Stimulated activated CD4-positive, alpha-beta T cell treated with anti-CD3 and anti-CD28 coated beads, TNF-alpha, amount 100 ng/mL, for 4 hours (primary cell): ENCODE measurements at places on chromosomes 2 and 18.

DNA sequence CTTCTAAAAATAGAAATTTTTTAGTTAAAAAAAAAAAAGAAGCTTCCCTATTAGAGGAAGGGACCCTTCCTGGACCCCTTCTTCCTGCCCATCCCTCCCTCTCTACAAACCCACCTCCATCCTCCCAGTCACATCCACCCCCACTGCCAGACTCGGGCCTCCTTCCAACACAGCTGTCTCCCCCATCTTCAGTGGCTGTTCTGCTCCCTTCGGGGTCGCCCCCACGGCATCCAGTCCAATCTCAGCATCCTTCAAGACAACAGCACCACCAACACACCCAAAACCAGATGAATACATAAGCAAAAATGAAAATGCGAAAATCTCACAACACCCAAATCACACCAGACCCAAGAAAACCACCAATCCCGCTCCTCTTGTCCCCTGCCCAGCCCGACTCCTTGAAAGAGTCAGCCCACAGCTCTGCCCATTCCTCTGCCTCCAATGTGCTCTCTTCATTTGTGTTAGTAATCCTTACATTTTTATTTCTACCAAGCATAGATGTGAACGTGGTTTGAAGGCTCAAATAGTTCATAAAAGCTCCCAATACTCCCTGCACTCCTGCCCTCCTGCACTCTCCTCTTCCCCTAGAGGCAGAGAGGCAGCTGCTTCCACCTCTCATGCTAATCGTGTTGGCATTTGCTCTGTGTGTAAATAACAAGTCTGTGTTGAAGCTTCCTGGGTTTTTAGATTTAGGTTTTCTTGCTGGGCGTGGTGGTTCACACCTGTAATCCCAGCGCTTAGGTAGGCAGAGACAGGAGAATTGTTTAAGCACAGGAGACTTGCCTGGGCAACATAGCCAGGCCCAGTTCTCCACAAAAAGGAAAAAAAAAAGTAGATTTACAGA lies 37.0 kb downstream of the MAL start:
- no peak for DNase-seq

- DNase-seq, result no peak
Measured at GRCh38 chr2:143258126-143258892, 129.1 kb downstream of the ARHGAP15 start.

DNA sequence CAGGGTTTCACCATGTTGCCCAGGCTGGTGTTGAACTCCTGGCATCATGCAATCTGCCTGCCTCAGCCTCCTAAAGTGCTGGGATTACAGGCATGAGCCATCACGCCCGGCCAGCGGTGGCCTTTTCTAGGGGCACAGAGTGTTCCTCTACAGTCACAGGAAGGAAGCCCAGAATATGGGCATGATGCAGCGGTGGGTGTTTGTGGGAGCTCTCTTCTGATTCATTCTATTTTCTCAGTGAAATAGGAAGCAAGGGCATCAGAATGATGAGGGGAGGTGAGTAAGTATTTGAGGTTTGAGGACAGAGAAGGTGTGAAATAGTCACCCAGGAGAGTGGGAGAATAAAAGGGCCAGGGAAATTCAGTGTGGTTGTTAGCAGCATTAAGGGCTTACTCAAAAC lies 70.3 kb upstream of the PSME4 start:
- DNase-seq, result no peak

- DNase-seq, result no peak
Measured at GRCh38 chr2:54803783-54804751, 80.6 kb downstream of the EML6 start.

GRCh38 chr2:216714376-216714775 lies 19.0 kb upstream of the IGFBP5 start:
- no peak for DNase-seq

DNA sequence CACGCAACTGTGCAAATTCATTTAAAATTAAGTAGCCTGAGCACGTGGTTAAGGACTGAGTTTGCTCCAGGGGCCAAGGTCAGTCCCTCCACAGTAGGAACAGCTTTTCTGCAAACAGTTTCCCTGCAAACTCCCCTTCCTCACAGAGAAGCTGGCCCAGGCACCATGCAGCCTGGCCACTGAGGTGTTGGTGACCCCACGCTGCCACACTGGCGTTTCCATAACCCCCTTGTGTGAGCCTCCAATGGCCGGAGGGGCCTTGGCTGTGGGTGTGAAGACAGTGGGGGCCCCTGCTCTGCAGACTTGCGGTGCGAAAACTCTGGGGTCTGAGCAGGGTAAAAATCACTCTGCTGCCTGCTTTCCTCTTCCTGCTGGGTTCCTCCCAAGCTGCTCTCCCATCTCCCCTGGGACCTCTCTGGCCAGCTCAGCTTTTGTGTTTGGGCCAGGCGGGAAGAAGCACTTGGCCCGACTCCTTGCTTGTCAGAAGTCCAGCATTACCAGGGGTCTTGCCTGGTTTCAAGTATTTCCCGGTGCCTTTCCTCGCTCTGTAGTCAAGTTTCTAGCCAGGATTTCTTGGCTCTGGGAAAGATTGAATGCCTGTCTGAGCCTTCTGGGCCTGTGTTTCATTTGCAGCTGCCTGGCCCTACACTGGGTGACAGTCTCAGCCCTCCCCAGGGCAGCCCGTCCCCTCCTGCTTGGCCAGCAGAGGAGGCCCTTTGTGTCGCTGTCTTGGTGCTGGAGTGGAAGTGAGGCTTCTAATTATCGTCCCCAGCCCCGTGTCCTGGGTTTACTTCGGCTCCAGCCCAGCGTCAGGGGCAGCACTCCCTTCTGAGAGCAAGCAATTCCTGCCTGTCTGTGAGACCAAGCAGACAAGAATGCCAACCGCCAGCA lies 131.4 kb upstream of the SLC1A4 start:
- DNase-seq, result no peak

DNA sequence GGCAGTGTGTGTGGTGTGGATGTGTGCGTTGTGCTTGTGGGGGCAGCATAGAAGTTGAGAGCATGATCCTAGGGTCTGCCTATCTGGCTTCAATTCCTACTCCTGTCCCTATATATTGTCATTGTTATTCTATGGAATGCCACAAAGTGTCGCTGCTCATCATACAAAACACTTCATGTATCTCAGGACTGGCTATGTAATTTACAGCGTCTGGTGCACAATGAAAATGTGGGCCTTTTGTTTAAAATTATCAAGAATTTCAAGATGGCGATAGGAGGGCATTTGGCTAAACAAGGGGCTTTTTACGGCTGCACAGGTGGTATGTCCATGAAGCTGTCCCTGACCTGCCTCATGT lies 3.4 kb downstream of the SERPINB2 start:
- DNase-seq, result no peak

- no peak for DNase-seq
Measured at GRCh38 chr2:186612555-186613440, 22.9 kb downstream of the ITGAV start.

GRCh38 chr18:45851161-45851925 lies 25.9 kb downstream of the SIGLEC15 start:
- DNase-seq, result no peak

GRCh38 chr2:188813315-188813714 lies 160.9 kb upstream of the COL3A1 start:
- DNase-seq, result no peak

- DNase-seq, result no peak
Measured at GRCh38 chr2:86138736-86139625, 32.9 kb downstream of the PTCD3 start.

- DNase-seq, result no peak
Measured at GRCh38 chr2:193885419-193885818, 1690.7 kb upstream of the TMEFF2 start.

- no peak for DNase-seq
Measured at GRCh38 chr2:12176623-12177454, 430.4 kb downstream of the LPIN1 start.

GRCh38 chr2:36408198-36408703 lies 52.7 kb downstream of the CRIM1 start:
- no peak for DNase-seq

- DNase-seq, result no peak
Measured at GRCh38 chr2:233832869-233833311, 21.4 kb downstream of the HJURP start.
